ENCODE measurements at places on chromosomes 13 and 19.

DNA sequence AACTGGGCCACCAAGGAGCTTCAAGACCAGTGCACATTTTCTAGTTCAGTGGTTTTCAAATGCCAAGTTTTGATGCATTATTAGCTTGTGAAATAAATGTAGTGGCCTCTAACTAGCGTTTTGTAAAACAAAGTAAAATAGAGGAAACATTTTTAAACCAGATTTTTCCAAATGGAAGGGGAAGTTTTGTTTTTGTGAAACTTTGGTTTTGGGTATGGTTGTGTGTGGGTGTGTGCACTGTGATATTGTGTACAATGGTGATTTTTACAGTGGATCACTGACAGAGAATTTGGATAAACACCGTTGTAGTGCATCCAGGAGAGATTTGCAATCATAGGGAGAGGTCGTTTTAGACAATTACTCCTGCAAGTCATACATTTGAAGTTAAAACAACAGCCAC lies 108.9 kb downstream of the SLC7A1 start:
- DNase-seq: no peak

DNA sequence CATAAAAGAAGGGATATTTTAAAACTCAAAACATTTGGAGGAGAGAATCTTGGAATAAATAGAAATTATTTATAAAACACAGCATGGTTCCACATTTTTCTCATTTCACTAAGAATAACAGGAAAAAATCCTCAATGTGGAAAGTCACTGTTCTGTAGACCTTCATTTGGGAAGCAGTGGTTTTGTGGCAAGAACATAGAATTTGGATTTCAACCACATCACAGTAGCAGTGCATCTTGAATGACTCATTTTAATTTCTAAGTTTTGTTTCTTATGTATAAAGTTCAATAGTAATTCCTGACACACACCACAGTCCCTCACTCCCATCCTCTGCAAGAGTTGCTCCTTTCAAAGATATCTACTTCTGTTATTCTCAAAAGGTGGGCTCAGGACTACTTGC lies 264.0 kb downstream of the ENOX1 start:
- DNase-seq: no peak

DNA sequence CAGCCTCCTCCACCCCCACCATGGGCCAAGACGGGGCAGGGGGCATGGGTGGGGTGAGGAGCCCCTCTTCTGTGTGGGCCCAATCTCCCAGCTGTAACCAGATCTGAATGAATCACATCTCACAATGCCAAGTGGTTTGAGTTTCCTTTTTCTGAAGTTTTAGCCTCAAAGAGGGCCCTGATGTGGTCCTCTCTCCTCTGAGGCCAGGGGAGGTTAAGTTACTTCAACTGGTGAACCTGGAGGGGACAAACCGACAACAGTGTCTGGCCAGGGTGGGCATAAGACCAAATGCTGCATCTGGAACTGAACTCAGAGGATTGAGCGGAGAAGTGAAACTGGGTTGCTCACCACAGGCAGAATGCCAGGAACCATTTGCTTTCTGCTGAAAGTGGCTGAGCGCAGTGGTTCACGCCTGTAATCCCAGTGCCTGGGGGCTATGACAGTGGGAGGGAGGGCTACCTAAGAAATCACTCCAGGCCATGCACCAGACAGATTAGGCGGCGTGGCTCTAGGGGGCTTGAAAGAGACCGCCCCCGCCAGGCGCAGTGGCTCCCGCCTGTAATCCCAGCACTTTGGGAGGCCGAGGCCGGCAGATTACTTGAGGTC lies 15.4 kb upstream of the IRGC start:
- no peak for DNase-seq

DNA sequence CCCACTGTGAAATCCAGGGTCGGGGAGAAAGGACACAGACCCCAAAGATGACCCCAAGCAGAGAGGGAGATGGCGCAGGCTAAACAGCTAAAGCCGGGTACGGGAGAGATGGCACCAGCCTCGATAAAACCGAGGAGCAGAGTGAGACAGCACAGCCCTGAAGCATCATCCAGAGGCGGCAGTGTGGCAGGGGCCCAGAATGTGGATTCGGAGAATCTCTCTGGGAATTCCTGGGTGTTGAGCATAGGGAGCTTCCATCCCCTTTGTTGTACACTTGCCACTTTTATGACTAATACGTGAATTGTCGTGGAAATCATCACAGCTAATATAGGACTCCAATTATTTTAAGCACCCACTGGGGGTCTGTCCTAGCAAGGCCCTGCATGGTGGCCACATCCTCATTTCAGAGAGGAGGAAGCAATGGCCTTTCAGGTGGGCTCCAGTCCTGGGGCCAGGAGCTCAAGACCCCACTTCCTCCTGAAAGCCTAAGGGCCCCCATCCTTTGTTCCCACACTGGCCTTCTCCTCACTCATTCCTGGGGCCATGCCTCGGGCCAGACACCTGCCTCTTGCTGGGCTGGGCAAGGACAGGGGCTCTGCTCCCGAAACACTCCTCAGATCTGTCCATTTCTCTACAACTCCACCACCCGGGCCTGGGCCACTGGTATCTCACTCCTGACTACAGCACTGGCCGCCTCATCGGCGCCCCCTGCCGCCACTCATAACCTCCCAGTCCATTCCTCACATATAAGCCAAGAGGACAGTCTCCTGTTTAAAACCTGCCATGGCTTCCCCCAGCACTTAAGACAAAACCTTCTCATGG lies 29.3 kb upstream of the ATP1A3 start:
- peak; percentile 78 for DNase-seq

DNA sequence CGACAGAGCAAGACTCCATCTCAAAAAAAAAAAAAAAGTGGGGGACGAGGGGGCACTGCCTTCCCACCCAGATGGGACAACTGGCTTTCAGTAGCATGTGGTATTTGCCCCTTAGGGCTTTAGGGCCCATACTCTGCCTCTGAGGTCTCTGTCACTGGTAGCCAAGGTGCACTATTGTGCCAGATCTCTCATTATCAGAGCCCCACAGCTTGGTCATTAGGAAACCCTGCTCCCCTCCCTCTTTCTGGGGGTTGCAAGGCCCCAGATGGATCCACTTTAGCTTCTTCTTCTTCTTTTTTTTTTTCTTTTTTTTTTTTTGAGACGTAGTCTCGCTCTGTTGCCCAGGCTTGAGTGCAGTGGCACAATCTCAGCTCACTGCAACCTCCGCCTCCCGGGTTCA lies 11.2 kb upstream of the ZNF358 start:
- DNase-seq: no peak

GRCh38 chr19:53101518-53101917 lies 1.7 kb downstream of the ZNF160 start:
- DNase-seq: no peak

- DNase-seq: no peak
Measured at GRCh38 chr13:32790731-32791130, 204.5 kb downstream of the PDS5B start.

GRCh38 chr19:8367327-8368001 lies 3.5 kb downstream of the ANGPTL4 start:
- DNase-seq: peak; percentile 74

DNA sequence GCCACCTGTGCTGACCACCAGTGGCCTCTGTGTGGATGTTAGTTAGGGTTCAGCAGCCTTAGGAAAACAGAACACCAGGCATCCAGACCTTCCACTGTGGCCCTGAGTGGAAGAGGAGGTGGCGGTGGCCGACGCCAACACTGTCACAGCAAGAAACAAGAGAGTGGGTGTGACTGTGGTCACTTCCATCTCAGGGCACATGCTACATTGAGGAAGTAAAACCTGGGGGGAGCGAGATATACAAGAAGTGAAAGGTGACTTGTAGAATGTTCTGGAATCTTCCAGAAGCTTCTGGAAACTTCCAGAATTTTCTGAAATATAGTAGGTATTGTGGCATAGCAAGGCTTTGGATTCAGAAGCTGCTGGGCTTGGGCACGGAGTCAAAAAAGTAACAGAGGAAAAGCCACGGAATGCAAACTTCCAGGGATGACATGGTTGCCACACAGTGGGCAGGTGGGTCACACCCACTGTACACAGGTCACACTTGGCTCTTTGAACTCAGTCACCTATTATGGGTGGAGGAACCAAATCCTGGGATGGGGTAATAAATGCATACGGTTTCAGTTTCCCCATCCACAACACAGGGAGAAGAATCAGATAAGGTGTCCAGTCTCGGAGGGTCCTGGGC lies 24.3 kb downstream of the GNG7 start:
- DNase-seq: no peak

DNA sequence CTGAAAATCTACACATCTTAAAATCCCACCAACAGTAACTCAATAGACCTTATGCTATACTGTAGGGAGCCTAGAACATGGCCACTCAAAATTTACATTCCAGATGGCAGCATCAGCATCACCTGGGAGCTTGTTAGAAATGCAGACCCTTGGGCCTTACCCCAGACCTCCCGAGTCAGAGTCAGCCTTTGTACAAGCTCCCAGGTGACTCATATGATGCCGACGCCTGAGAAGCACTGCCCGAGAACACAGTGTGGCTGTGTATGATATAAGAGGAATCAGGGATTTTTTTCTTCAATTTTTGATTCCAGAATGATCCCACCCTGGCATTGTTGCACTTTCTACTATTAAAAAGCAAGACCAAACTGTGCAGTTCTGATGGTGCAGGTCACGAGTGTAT lies 35.9 kb upstream of the CNMD start:
- no peak for DNase-seq

DNA sequence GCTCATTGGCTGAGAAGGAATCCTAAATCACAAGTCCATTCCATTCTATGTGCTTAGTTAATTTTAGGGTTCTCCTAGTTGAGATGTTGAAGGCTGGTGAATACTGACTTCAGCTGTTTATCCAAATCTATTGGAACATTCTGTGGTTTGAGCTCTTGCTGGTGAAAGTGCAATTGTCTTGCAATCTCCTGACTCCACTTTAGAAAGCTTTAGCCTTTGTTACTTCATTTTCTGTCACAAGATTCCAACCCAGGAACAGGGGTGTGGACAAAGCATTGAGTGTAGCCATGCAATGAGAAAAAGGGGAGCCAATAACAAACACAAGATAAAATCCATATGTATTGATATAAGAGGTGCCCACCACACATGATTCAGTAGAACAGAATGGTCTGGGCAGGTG lies 15.0 kb downstream of the CEACAM21 start:
- DNase-seq: no peak

DNA sequence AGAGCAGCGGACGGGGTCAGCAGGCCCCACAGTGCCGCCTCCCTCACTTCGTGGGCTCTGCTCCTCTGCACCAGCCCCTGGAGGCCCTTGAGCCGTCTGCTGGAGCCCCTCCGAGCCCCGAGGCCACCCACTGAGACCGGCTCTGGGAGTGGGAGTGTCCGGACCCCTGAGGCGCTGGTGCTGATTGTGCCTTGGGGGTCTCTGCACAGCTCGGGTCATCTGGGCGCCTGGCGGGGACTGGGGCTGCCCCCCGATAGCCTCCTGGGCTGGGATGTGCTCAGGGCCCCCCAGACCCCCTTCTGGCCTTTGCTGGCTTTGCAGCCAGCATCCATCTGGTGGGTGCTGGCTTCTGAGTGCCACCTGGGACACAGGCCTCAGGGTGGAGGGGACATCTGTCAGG lies 15.4 kb downstream of the CBARP start:
- no peak for DNase-seq

DNA sequence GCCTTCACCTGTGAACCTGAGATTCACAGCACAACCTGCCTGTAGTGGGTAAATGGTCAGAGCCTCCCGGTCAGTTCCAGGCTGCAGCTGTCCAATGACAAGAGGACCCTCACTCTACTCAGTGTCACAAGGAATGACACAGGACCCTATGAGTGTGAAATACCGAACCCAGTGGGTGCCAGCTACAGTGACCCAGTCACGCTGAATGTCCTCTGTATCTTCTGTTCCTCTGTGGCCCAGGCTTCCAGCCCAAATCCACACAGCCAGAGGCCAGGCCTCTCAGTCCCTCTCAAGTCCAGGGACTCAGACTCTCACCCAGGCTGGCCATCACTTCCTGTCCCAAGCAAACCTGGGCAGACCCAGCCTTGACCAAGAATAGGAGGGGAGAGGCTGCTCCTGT lies 10.8 kb downstream of the CEACAM3 start:
- DNase-seq: no peak

- DNase-seq: no peak
Measured at GRCh38 chr19:31339411-31339810, 9.8 kb downstream of the TSHZ3 start.

GRCh38 chr13:97108530-97108900 lies 113.6 kb upstream of the MBNL2 start:
- no peak for DNase-seq

- DNase-seq: no peak
Measured at GRCh38 chr19:46591254-46591653, 9.9 kb upstream of the CALM3 start.

GRCh38 chr19:15788594-15789270 lies 1.3 kb downstream of the OR10H5 start:
- no peak for DNase-seq
